ENCODE measurements at places on chromosomes 2 and 18.
A peak's percentile ranks its signal among the peaks of the same experiment; 100 is the strongest.

GRCh38 chr2:230457073-230457768, 41.2 kb downstream of the SP100 start:
- H3K4me1 ChIP-seq = peaks cover 14% of the 10 kb centered on the region
- no peaks in the 10 kb centered on the region for H3K27me3 ChIP-seq
- no peak overlapping the region for H3K4me3 ChIP-seq
- no peaks in the 10 kb centered on the region for H3K36me3 ChIP-seq
- DNase-seq = no peak

GRCh38 chr2:238790126-238790832, 57.6 kb upstream of the TWIST2 start:
- no peaks in the 10 kb centered on the region for H3K36me3 ChIP-seq
- no peaks in the 10 kb centered on the region for H3K4me1 ChIP-seq
- no peak overlapping the region for H3K4me3 ChIP-seq

DNA sequence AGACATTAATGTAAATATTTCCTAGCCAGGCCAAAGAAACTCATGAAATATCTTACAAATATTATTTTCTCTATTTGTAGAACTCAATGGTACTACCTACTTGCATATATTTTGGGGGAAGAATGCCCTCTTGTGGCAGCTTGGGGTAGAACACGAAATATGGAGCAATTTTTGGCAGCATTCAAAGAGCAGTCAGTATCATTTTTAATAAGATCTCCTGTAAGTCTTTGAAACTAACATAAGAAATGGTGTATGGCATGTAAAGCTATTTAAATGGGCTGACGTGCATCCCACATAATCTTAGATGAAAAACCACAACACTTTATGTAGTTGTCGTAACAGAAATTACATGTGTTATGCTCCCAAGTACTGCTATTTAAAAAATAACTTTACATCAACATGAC, 62.3 kb upstream of the CCDC195 start:
- DNase-seq = peak; percentile 9
- H3K27me3 ChIP-seq = no peaks in the 10 kb centered on the region
- H3K4me1 ChIP-seq = no peaks in the 10 kb centered on the region
- no peak overlapping the region for H3K27ac ChIP-seq
- H3K4me3 ChIP-seq = no peak overlapping the region

DNA sequence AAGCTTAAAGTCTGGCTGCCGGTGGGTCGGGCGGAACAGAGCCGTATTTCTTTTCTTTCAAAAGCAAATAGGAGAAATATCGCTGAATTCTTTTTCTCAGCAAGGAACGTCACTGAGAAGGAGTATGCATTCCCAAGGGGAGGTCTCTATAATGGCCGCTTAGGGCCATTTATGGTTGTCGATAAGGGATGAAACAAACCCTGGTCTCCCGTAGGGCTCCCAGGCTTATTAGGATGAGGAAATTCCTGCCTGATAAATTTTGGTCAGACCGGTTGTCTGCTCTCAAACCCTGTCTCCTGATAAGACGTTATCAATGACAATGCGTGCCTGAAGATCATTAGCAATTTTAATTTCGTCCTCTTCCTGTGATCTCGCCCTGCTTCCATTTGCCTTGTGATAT, 227.7 kb upstream of the ZEB2 start:
- H3K36me3 ChIP-seq = no peaks in the 10 kb centered on the region
- no peak overlapping the region for H3K27ac ChIP-seq
- DNase-seq = no peak

DNA sequence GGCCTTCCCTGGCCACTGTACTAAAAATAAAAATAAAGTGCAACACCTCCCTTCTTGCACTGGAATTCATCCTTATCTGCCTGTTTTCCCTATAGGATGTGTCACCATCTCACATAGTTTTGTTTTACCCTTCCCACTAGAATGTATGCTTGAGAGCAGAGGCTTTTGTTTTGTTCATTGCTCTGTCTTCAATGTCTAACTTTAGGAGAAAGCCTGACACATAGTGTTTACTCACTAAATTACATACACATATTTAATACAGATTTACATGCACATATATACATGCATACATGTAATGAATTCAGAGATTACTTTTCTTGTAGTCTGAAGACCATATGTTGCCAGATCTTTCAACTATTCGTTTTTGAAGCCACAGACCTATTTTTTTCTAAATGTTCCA, 23.0 kb downstream of the CD302 start:
- no peak overlapping the region for H3K4me3 ChIP-seq

GRCh38 chr2:200828572-200829257, 17.0 kb downstream of the BZW1 start:
- no peaks in the 10 kb centered on the region for H3K36me3 ChIP-seq
- H3K4me3 ChIP-seq = no peak overlapping the region
- DNase-seq = no peak
- no peak overlapping the region for H3K27ac ChIP-seq

GRCh38 chr18:10946058-10946457, 203.3 kb downstream of the PIEZO2 start:
- no peaks in the 10 kb centered on the region for H3K36me3 ChIP-seq
- no peak overlapping the region for H3K27ac ChIP-seq
- DNase-seq = no peak
- no peaks in the 10 kb centered on the region for H3K27me3 ChIP-seq

DNA sequence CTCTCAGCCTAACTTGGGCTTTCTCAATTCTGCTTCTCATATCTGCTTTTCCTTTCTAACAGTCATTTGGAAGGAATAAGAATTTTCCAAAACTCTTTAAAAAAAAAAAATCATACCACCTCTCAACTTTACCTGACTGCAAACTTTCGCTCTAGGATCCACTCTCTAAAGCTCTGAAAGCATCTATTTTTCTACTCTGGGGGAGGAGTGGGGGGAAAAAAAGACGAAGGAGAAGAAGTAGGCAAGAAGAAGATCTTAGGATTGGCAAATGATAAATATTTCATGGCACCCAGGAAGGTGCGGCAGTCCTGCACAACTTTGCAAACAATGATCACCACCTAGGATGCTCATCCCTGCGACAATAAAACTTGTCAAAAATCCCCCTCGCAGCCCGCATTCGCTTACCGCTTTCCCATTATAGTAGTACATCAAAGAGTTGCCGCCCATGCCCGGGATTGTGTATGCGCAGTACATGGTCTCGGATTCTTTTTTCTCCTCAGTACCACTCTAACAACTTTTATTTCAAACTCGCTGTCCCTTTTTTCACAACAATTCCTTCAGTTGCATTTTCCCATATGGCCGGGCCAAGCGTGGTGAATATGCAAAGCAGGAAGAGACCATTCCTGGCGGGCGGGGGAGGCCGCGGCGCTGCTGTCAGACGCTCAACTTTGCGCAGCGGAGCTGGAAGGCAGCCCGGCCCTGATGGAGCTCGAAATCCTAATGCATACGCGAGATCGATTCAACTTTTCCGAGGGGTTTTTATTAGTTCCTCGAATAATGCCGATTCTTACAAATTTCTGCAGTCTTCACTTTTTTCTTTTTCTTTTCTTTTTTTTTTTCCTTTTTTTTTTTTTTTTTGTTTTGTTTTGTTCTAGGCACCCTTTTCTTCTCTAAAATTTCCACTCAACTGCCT, 266.5 kb downstream of the TCF4 start:
- peak overlapping the region; percentile 65 for H3K4me3 ChIP-seq
- peaks cover 9% of the 10 kb centered on the region for H3K4me1 ChIP-seq
- H3K27me3 ChIP-seq = no peaks in the 10 kb centered on the region
- H3K27ac ChIP-seq = no peak overlapping the region

- no peak overlapping the region for H3K27ac ChIP-seq
- H3K27me3 ChIP-seq = no peaks in the 10 kb centered on the region
- H3K36me3 ChIP-seq = no peaks in the 10 kb centered on the region
- H3K4me3 ChIP-seq = no peak overlapping the region
These were observed 57.6 kb downstream of the SDC1 start for GRCh38 chr2:20167356-20167755.

- no peak overlapping the region for H3K27ac ChIP-seq
- H3K27me3 ChIP-seq = no peaks in the 10 kb centered on the region
- DNase-seq = no peak
- peaks cover 5% of the 10 kb centered on the region for H3K4me1 ChIP-seq
- H3K36me3 ChIP-seq = no peaks in the 10 kb centered on the region
These were observed 322.3 kb downstream of the TSN start for GRCh38 chr2:122077771-122078170.

GRCh38 chr2:107597507-107597906, 229.2 kb upstream of the RGPD4 start:
- no peak overlapping the region for H3K27ac ChIP-seq
- no peaks in the 10 kb centered on the region for H3K27me3 ChIP-seq
- H3K36me3 ChIP-seq = no peaks in the 10 kb centered on the region
- DNase-seq = no peak
- H3K4me1 ChIP-seq = no peaks in the 10 kb centered on the region
- no peak overlapping the region for H3K4me3 ChIP-seq

GRCh38 chr2:57893786-57894185, 152.8 kb upstream of the VRK2 start:
- H3K4me1 ChIP-seq = no peaks in the 10 kb centered on the region
- no peaks in the 10 kb centered on the region for H3K27me3 ChIP-seq
- no peaks in the 10 kb centered on the region for H3K36me3 ChIP-seq
- no peak overlapping the region for H3K27ac ChIP-seq

GRCh38 chr2:173101687-173102086, 26.0 kb downstream of the MAP3K20 start:
- H3K4me1 ChIP-seq = no peaks in the 10 kb centered on the region
- no peak for DNase-seq
- H3K4me3 ChIP-seq = no peak overlapping the region
- no peaks in the 10 kb centered on the region for H3K27me3 ChIP-seq

DNA sequence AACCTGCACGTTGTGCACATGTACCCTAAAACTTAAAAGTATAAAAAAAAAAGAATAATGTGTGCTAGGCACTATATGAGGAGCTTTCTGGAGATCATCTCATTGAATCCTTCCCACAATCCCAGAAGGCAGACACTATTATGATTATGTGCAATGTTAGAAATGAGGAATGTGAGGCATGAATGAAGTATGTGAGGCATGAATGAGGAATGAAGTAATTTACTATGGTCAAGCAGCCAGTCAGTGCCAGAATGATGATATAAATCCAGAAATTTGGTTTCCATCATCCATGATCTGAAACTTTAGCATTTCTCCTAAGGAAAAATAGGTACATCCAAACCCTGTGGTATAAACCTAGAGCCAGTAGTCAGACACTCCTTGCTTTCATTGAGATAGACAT, 42.0 kb downstream of the CCDC148 start:
- 0 out of 2 replicates have a peak, but pooled peaks cover 3% of the 10 kb centered on the region for H3K4me1 ChIP-seq
- no peak overlapping the region for H3K27ac ChIP-seq
- DNase-seq = no peak

Data from H1 (cell line).